ENCODE measurements at places on chromosomes 12 and 14. TPM values are rescaled to one million over a fixed set of nuclear protein-coding genes. Genes with fewer than 3 reads are reported as not detected.

The ACVRL1 gene
- polyA plus RNA-seq: 20.8 TPM

The TMCC3 gene
- polyA plus RNA-seq: 2.1 TPM

The RERG gene
- polyA plus RNA-seq: 3.1 TPM

The SERPINA6 gene
- polyA plus RNA-seq: 0.19 TPM

The ADAM21 gene
- polyA plus RNA-seq: not detected

The CACNA2D4 gene
- polyA plus RNA-seq: 3.2 TPM

The RIPK3 gene
- 14.3 TPM for polyA plus RNA-seq

The MGAT4C gene
- 0.06 TPM for polyA plus RNA-seq
